ENCODE measurements at places on chromosomes 12 and 14. TPM values are rescaled to one million over a fixed set of nuclear protein-coding genes. Genes with fewer than 3 reads are reported as not detected.

- H3K27ac ChIP-seq: no peak overlapping the region
- no peaks in the 10 kb centered on the region for H3K27me3 ChIP-seq
- no peaks in the 10 kb centered on the region for H3K36me3 ChIP-seq
- no peak overlapping the region for H3K4me3 ChIP-seq
- peak; percentile 87 for DNase-seq
Observed at GRCh38 chr14:24806061-24806678, 172.2 kb upstream of the GZMB start.

DNA sequence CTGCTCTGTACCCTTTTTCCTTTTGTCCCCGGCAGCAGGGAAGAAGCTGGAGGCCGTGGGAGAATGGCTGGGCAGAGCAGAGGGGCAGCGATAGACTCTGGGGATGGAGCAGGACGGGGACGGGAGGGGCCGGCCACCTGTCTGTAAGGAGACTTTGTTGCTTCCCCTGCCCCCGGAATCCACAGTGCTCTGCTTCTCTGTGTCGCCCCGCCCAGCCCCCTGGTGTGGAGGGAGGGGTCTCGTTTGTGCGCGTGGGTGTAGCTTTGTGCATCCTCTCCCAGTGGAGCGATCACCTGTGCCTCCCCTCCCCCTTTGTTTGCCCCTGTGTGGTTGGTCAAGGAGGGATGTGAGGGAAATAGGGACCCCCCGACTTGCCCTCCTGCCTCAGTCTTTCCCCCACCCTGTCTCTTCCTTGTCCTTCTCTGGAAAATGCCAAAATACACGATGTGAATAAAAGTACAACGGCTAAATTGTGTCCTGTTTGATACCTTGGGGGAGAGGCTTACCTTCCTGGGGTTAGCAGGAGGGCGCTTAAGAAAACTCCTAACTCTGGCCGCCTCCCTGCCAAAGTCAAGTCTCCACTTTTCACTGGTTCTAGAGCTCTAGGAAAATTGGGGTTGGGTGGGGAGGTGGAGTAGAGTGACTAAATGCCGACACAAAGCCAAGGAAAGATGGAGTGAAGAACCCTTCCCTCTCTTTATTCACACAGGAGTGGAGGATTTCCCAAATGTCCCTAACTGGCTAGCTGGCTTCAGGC, 990 bp upstream of the TPI1 start:
- no peaks in the 10 kb centered on the region for H3K27me3 ChIP-seq
- H3K4me3 ChIP-seq: peak overlapping the region; percentile 89
- peak; percentile 56 for DNase-seq
- H3K27ac ChIP-seq: peak overlapping the region; percentile 68

- no peak overlapping the region for H3K27ac ChIP-seq
- no peak overlapping the region for H3K4me3 ChIP-seq
- no peak for DNase-seq
Observed at GRCh38 chr12:1644534-1645438, 15.8 kb downstream of the WNT5B start.

- no peak overlapping the region for H3K27ac ChIP-seq
- DNase-seq: no peak
- H3K4me3 ChIP-seq: no peak overlapping the region
- no peaks in the 10 kb centered on the region for H3K4me1 ChIP-seq
- no peaks in the 10 kb centered on the region for H3K27me3 ChIP-seq
- no peaks in the 10 kb centered on the region for H3K36me3 ChIP-seq
Observed at GRCh38 chr14:22456998-22457594, 131.9 kb downstream of the DAD1 start.

PSMD9 gene
- total RNA-seq: 36.2 TPM

LMO3 gene
- 22.2 TPM for total RNA-seq

PEX5 gene
- total RNA-seq: 68.9 TPM

KRT78 gene
- total RNA-seq: not detected

All from WTC11 (cell line).